ENCODE measurements at places on chromosomes 5 and 9.

DNA sequence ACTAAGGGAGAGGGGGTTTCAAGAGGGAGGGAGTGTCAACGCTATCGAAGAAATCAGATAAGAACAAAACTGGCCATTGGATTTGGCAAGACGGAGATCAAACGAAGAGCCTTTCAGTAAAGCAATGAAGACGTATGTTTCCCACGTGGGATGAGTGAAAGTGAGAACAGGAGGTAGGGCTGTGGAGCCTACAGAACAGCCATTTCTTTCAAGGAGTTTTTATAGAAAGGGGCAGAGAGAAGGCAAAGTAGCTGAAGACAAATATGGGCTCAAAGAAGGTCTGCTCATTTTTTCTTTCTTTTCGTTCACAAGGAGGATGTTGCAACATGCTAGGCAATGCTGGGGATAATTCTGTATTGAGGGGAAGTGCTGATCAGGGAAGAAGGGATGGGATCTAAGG lies 98.3 kb downstream of the SUSD1 start:
- no peak for DNase-seq

- no peak for DNase-seq
Measured at GRCh38 chr5:68898951-68899471, 194.8 kb upstream of the SLC30A5 start.

DNA sequence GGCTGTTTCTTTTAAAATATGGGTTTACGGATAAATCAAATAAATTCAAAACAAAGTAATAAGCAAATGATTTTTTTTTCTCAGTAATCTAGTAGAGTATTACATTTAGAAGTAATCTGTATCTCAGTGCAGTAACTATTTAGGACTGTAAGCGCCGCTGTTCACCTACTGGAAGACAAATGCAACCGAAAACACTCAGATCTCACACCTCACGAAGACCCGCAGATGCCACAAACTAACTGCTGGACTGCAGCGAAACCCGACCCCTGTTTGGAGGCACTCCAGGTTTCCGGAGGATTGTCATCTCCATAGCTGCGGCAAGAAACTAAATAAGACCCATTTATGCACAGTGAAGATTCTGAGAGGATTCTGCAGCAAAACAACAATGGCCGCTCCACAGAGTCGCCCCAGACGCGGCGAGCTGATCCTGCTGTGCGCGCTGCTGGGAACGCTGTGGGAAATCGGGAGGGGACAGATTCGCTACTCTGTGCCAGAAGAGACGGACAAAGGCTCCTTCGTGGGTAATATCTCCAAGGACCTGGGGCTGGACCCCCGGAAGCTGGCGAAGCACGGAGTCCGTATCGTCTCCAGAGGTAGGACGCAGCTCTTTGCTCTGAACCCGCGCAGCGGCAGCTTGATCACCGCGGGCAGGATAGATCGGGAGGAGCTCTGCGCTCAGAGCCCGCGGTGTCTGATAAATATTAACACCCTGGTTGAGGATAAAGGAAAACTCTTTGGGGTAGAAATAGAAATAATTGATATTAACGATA lies at the start of gene PCDHGA8:
PCDHGA8 (plus strand) TSS at position 205 of the 770 bp plus-strand sequence; CDS start at position 386, 181 bp downstream.
- DNase-seq, result no peak

DNA sequence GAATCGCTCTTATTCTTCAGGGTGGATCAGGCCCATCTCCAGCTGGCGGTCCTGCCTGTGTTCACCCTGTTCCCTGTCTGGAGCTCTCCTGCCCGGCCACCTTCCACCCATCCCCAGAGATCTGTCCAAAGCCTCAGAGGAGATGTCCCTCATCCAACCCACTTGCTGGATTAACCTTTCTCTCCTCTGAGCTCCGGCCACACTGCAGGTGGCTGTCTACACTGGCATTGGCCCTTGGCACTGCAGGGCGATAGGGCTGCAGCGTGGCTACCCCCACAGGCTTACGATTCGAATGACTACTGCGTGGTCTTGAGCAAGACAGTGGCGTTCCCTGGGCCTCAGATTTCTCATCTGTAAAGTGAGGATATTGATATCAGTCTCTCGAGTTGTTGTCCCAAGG lies 63.8 kb upstream of the BARHL1 start:
- DNase-seq, result no peak

DNA sequence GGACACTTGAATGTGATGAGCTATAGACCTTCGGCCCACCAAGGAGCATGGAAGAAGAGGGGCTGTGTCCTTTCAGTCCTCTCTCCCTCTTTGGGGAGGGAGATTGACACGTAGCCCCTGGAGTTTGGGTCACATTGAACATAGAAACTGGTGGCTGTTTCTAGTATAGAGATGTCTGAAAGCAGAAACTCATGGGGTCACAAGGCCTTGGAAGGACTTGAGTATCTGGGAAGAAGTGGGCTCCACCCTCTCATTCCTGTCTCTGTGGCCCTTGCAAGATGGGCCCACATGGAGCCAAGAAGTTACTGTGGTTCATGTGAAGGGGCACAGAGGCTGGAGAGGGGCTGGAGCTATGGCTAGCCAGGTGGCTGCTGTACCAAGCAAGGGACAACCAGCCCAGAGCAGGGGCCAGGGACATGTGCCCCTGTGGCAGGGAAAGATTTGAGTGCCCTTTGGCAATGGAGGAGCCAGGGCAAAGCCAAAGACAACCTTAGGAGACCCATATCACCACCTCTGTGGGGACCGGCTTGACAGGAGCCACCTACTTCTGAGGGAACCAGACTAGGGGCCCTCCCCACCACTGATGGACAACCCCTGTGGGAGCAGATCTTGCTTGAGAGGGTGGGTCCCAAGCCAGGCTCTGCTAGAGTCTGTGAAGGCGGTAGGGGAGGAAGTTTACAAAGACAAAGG lies 12.8 kb upstream of the ANGPTL2 start:
- no peak for DNase-seq

DNA sequence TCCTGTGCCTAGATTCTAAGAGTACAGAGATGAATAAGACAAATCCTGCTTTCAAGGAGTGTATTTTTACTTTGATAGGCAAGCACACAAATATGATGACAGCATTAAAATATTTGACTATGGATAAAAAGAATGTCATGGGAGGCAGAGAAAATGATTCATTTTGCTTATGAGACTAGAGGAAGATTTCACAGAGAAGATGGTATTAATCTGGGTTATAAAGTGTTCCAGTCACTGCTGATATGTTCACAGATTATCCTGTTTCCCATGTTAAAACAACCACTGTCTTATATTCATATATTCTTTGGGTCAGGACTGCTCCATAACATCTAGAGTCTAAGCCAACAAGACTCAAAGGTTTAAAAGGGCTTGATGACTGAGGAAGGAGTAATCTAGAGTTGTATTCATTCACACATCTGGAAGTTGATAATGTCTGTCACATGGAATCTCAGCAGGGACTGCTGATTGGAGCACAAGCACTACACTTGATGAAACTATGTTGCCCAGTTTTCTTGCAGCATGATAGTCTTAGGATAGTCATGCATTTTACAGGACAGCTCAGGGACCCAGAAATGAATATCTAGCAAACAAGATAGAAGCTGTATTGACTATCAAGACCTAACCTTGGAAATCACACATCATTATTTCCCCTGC lies 79.3 kb downstream of the STARD4 start:
- no peak for DNase-seq

DNA sequence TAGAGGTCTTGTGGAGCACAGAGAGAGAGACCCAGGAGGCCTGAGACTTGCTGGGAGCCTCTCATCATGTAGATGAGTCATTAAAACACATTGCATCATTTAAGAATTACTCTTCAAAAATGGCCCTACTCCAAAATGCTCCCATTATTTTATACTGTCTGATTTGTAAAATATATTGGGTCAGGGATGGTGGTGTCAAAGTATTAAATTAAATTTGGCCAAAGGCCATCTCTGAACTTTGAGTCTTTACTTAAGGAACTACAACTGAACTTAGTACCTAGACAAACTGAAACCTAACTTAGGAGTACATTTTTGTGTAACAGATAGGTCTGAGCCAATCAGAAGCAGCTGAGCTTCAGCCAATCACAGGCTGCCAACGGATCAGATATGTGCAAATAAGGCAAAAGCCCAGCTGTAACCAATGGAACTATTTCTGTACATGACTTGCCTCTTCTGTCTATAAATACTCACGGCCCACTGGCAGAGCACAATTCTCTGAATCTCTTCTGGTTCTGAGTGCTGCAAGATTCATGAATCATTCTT lies 657.2 kb downstream of the TLE1 start:
- DNase-seq, result no peak

DNA sequence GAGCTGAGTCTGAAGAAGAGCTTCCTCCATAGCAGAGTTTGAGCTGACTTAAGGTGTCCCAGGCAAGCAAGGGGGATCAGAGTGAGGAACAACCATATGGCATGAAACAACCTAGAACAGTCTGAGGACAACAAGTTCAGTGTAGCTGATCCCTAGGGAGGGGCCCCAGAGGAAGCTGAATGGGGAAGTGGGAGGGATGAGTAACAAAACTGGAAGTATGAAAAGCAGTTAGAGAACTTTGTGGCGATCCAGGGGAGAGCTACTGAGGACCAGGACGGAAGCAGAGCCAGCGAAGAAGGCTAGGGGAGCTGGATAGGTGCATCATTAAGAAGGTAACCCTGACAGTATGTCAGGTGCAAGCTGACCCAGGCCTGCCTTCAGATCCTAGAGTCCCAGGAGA lies 580.8 kb downstream of the BNC2 start:
- DNase-seq, result no peak
